Stimulated activated CD4-positive, alpha-beta T cell treated with anti-CD3 and anti-CD28 coated beads, Interleukin-1b, Interleukin-23, amount 100 ng/mL, for 48 hours (primary cell): ENCODE measurements at places on chromosomes 7 and 10.

- DNase-seq = no peak
Observed at GRCh38 chr7:111239437-111239836, 148.5 kb downstream of the LRRN3 start.

- DNase-seq = no peak
Observed at GRCh38 chr7:91533996-91534395, 269.8 kb downstream of the FZD1 start.

DNA sequence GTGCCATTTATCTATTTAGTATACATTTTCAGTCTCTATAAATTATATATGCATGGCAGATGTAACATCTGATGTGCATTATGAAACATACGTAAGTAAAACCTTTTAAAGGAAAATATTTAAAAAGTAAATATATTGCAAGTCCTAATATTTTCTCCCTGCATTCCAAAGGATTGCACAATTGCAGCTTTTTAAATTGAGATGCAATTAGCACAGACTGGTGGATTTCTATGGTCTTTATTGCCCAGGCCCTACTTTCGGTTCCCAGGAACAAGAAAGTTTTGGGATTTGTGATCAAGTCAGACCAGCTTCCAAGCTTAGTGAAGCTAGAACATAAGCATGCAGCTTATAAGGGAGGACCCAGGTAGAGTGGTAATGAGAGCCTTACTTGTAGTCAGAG is 337.8 kb downstream of the NRG3 start:
- DNase-seq = no peak

GRCh38 chr7:134741907-134742635 is 37.4 kb upstream of the CALD1 start:
- no peak for DNase-seq

- no peak for DNase-seq
Observed at GRCh38 chr7:40298421-40298820, 163.6 kb downstream of the SUGCT start.

GRCh38 chr7:148753224-148753623 is 54.5 kb downstream of the CUL1 start:
- DNase-seq = no peak

- no peak for DNase-seq
Observed at GRCh38 chr10:88992921-88993524, 2.4 kb downstream of the FAS start.

- no peak for DNase-seq
Observed at GRCh38 chr7:36054637-36055036, 98.4 kb upstream of the EEPD1 start.

- no peak for DNase-seq
Observed at GRCh38 chr10:20745556-20746375, 151.3 kb downstream of the NEBL start.

GRCh38 chr7:2628130-2628482 is 3.7 kb upstream of the TTYH3 start:
- no peak for DNase-seq

DNA sequence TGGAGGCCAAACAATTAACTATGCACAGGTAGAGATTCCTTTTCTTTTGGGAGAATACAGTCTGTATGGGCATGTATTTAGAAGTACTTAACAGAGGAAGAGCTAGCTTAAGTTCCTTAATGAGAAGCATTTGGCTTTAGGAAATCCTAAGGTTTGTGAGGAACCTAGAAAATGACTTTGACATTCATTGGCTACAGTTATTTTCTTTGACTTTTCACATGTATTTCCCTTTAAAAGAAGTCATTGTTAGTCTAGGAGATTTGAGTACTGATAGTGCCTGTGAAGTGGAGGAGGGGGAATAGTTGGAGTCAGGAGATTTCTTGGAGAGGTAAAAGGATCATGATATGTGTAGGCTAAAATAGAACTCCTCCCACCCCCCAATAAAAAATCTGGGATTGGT is 3.6 kb downstream of the HELLS start:
- DNase-seq = no peak

DNA sequence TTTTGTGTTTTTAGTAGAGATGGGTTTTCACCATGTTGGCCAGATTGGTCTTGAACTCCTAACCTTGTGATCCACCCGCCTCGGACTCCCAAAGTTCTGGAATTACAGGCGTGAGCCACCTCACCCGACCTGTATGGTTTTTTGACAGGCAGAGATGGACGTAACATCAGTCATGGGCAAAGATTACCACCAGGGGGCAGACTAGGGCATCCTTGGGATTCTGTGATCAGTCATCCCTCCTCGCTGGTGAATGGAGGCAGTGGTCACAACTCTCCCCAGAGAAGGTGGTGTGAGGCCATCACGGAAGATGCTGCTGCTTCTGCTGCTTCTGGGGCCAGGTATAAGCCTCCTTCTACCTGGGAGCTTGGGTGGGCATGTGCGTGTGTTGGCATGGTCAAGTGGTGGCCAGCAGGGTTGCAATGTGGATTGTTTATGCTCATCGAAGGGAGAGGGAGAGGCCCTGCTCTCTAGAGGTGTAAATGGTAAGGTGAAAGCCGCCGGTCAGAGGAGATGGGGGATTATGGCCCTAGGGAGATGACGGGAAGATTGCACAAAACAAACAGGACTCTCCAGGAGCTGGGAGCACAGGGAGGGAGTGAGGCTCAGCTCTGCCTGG is 122.7 kb upstream of the PRSS1 start:
- DNase-seq = peak; percentile 66

GRCh38 chr7:30795161-30795948 is 24.1 kb downstream of the MINDY4 start:
- no peak for DNase-seq

DNA sequence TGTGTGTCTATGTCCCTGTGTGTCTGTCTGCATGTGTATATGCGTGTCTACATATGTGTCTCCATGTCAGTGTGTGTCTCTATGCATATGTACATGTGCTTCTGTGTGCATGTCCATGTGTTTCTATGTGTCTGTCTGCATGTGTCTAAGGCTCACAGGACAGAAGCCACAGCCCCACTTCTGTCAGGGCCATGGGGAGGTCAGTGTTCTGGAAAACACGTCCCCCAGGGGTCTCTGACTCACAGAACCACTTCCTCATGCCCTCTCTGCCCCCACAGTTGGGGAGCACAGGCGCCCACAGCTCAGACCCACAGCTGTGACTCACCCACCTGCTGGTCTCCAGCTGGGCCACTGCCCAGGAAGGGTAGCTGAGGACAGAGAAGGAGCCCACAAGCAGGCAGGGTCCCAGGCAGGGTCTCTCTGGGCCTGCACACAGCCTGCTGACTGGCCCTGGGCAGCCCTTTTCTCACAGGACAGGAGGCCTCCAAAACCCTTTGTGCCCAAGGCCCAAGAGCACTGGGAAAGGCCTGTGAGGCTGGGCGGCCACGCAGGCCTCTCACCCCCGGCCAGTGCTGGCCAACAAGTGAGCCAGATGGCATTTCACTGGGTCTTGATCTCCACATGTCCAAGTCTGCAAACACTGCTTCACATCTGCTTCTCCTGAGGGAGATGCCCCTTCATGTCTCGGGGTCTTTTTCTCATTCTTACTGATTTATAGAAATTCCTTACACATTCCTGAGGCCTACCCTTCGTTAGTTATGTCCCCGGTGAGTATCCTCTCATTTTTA is 102.9 kb upstream of the FAM20C start:
- no peak for DNase-seq
